ENCODE measurements at places on chromosomes 1 and 21.
A peak's percentile ranks its signal among the peaks of the same experiment; 100 is the strongest.

DNA sequence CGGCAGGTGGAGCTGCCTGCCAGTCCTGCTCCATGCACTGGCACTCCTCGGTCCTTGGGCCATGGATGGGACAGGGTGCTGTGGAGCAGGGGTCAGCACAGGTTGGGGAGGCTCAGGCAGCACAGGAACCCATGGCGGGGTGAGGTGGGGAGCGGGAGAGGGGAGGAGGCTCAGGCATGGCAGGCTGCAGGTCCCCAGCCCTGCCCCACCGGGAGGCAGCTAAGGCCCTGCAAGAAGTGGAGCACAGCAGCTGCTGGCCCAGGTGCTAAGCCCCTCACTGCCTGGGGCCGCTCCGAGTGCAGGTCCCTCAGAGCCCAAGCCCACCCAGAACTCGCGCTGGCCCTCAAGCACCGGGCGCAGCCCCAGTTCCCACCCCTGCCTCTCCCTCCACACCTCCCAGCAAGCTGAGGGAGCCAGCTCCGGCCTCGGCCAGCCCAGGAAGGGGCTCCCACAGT is 691 bp upstream of the GBP5 start:
- no peak for DNase-seq

GRCh38 chr1:11134898-11135266 is 35.2 kb upstream of the EXOSC10 start:
- no peak for DNase-seq

- DNase-seq: no peak
Measured at GRCh38 chr1:183438060-183438459, 19.9 kb upstream of the NMNAT2 start.

- DNase-seq: no peak
Measured at GRCh38 chr1:84170171-84170570, 26.1 kb downstream of the PRKACB start.

GRCh38 chr1:34237151-34237815 is 60.6 kb downstream of the C1orf94 start:
- no peak for DNase-seq

DNA sequence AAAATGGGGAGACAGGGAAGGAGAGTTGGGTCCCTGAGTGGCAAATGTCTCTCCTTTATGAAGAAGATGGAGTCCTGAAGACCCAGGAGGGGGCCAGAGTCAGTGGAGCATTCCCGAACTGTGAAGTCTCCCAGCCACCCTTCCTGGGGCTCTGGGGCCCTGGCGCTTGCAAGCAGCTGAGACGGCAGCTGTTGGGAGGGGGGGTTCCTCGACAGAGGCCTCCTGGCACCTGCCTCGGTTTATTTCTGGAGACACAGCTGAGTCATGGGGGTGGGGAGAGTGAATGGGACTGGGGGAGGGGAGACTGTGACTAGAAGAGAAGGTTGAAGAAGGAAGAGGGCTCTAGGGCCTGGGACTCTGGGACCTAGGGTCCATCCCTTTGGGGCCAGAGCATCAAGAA is 14.0 kb downstream of the NES start:
- DNase-seq: no peak

GRCh38 chr21:20800106-20800505 is 198.1 kb upstream of the NCAM2 start:
- no peak for DNase-seq

DNA sequence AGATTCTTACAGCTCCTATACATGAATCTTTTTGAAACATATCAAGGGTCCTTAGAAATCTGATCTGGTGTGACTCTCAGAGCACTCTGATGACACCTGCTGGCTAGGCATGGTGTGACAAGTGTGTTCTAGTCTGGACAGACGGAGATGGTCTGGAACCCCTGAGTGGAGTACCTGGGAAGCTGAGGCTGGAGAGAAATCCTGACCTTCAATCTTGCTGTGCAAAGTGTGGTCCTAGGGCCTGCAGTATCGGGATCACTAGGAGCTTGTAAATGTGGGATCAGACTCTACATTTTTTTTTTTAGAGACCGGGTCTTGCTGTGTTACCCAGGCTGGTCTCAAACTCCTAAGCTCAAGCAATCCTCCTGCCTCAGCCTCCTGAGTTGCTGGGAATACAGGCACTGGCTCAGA is 78.6 kb upstream of the SOD1 start:
- peak; percentile 62 for DNase-seq

- no peak for DNase-seq
Measured at GRCh38 chr1:118918230-118918939, 69.8 kb downstream of the TBX15 start.

GRCh38 chr1:16922885-16923431 is 1.2 kb downstream of the CROCC start:
- DNase-seq: no peak

GRCh38 chr1:41799723-41800122 is 119.0 kb downstream of the HIVEP3 start:
- no peak for DNase-seq

DNA sequence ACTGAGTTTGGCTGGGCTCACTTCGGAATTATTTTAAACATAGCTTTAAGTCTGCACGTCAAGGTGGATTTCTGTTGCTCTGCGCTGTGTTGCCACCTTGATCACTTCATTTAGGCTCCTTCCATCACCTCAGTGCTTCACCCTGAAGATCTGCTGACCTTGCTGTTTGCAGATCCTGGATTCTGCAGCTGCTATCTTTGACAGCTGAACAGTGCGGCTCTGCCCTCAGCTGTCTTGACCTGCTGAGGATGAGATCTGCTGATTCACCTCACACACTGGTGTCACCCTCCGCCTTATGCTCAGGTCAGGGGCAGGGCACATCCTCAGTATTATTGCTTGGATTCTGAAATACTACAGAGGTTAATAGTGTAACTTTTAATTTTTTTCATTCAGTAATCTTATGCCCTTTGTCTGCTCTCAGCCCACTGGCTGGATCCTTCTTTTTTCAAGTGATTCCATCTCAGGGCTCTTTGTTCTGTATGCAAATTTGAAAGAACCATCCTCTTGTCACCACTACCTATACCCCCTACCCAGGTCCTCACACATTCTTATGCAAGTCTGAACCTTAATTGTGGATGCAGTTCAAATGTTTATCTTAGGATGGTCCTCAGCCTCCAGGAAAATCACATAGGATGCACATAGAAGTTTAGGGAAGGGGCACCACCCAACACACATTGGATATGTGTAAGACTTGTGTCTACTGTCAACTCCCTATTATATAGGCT is 364.0 kb downstream of the OLFM3 start:
- DNase-seq: no peak

GRCh38 chr1:91651661-91652071 is 151.0 kb downstream of the CDC7 start:
- DNase-seq: no peak

GRCh38 chr1:79815115-79815514 is 808.6 kb upstream of the ADGRL4 start:
- no peak for DNase-seq

- DNase-seq: no peak
Measured at GRCh38 chr1:147246910-147247655, 4.6 kb downstream of the CHD1L start.

DNA sequence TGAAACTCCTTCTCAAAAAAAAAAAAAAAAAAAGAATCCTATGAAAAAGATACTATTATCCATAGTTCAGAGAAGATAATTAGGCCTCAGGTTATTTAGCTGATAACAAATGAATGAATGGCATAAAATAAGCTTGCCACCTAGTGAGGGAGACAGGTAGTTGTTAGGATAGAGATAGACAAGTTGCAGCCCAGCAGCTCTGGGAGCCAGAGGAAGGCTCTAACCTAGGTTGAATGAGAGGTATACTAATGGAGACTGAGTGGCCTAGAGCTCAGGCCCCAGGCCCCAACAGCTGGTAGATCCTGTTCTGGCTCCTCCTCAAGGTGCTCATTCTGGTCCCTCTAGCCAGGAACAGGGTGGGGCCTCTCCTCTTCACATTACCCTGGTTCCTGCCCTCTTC is 20.6 kb upstream of the RSPO1 start:
- DNase-seq: no peak

DNA sequence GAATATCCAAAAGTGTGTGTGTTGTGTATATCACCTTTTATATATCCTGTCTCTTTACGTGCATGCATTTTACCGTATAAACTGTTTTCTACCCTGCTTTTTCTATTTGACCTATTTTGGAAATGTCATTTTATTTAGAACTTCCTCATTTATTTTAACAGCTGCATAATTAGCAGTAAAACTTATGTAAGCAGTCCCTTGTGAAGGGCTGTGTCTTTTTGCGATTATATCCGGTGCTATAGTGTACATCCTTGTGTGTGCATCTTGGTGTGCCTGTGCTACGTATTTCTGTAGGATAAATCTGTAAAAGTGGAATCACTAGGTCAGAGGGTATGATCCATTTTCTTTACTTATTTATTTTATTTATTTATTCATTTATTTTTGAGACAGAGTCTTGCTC is 7.2 kb downstream of the LGALS8 start:
- no peak for DNase-seq

DNA sequence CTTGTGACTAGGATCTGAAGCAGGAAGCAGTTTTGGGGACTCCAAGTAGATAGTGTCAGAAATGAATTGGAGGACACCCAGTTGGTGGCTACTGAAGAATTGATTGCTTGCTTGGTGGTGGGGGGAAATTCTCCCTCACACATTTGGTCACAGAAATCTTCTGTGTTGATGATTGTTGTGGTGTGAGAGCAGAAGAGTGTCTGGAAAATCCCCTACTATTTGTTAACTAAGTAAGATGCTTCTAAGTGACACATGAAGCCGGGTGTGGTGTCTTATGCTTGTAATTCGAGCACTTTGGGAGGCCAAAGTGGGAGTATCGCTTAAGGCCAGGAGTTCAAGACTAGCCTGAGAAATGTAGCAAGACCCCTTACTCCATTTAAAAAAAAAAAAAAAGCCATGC is 22.5 kb upstream of the IPP start:
- no peak for DNase-seq

- no peak for DNase-seq
Measured at GRCh38 chr1:20948101-20948500, 161.0 kb upstream of the HP1BP3 start.

DNA sequence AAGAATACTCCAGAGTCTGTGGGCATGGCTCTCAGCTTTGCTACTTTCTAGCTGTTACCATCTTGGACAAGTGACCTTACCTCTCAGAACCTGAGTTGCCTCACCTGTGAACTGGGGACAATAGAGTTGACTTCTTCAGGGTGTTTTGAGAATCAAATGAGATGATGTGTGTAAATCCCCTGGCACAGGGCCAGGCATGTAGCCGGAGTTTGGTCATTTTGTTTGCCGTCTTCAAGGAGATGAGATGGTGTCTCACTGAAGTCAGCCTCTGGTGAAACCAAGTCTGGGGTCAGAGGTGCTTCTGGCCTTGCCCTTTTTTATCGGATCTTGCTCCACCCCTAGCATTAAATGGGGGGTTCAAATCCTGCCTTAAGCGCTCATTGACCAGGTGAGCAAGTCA is 149.2 kb upstream of the TMEM51 start:
- DNase-seq: no peak

GRCh38 chr1:27570356-27570755 is 33.6 kb downstream of the AHDC1 start:
- no peak for DNase-seq

GRCh38 chr1:246725191-246725590 is 982 bp downstream of the SCCPDH start:
- DNase-seq: no peak

- no peak for DNase-seq
Measured at GRCh38 chr21:45281411-45282282, 6.0 kb downstream of the POFUT2 start.

GRCh38 chr21:42107177-42107880 is 36.2 kb downstream of the UMODL1 start:
- DNase-seq: no peak

GRCh38 chr1:39214998-39215873 is 10.7 kb downstream of the MACF1 start:
- DNase-seq: no peak

GRCh38 chr1:63320022-63320721 is 2.2 kb upstream of the FOXD3 start:
- DNase-seq: no peak

GRCh38 chr1:226626577-226626956 is 78.0 kb downstream of the STUM start:
- DNase-seq: peak; percentile 49

- no peak for DNase-seq
Measured at GRCh38 chr21:39066829-39067780, 116.1 kb downstream of the PSMG1 start.

- DNase-seq: no peak
Measured at GRCh38 chr1:2982615-2983318, 38.5 kb upstream of the ACTRT2 start.

DNA sequence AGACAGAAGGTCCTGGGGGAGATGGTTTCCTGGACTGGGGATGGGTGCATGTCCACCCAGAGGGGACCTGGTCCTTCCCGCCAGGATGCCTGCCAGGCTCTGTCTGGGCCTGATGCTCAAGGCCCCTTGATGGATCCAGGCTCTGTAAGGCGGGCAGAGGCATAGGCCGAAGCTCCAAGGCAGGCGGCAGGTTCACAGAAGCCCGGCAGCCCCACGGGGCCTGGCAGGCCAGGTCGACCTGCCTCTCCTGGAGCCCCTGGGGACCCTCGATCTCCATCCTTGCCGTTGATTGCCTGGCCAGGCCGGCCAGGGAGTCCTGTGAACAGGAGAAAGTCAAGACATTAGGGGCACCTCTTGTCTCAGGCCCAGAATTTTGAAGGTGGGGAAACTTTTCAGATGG is 16.0 kb downstream of the COL9A2 start:
- DNase-seq: no peak

DNA sequence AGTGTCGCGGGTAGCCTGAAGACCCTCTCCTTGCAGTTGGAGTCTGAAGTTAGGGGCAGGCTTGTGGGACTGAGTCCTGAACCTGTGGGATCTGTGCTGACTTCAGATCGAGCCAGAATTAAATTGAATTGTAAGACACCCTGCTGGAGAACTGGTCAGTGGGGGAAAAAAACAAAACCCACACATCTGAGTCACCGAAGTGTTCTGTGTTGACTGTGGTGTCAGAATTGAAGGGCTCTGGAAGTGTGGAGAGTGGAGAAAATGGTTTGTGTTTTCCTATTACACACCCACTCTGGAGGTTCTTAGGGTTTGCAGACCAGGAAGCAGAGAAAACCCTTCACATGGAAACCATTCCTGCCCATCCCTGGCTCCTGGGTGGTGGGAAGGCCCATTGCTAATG is 209.5 kb upstream of the GALNT2 start:
- DNase-seq: no peak

GRCh38 chr1:30759718-30760281 is 2.2 kb upstream of the LAPTM5 start:
- no peak for DNase-seq

- no peak for DNase-seq
Measured at GRCh38 chr1:73623946-73624345, 574.0 kb downstream of the LRRIQ3 start.

- DNase-seq: no peak
Measured at GRCh38 chr1:36350659-36351226, 27.3 kb upstream of the EVA1B start.

GRCh38 chr21:28587748-28588147 is 404.9 kb downstream of the LTN1 start:
- no peak for DNase-seq

Data from progenitor cell of endocrine pancreas (in vitro differentiated cells).